ENCODE measurements at places on chromosomes 11 and 22. TPM values are rescaled to one million over a fixed set of nuclear protein-coding genes. Genes with fewer than 3 reads are reported as not detected.

The SUSD2 gene
- polyA plus RNA-seq, result 2.7 TPM

The CD151 gene
- 114 TPM for polyA plus RNA-seq

The OOSP3 gene
- not detected for polyA plus RNA-seq

The BCO2 gene
- polyA plus RNA-seq, result 0.80 TPM

The SLC36A4 gene
- polyA plus RNA-seq, result 16.0 TPM

The OR2D2 gene
- polyA plus RNA-seq, result not detected

The ZNF280B gene
- polyA plus RNA-seq, result 1.8 TPM
